NCI-H1417 treated with DMSO at 0.1 percent for 48 hours (cell line): ENCODE measurements at places on chromosomes 3 and 15.

GRCh38 chr15:97806766-97807165, 153.7 kb upstream of the ARRDC4 start:
- no peak for DNase-seq

GRCh38 chr15:81924729-81925128, 121.1 kb downstream of the MEX3B start:
- no peak for DNase-seq

DNA sequence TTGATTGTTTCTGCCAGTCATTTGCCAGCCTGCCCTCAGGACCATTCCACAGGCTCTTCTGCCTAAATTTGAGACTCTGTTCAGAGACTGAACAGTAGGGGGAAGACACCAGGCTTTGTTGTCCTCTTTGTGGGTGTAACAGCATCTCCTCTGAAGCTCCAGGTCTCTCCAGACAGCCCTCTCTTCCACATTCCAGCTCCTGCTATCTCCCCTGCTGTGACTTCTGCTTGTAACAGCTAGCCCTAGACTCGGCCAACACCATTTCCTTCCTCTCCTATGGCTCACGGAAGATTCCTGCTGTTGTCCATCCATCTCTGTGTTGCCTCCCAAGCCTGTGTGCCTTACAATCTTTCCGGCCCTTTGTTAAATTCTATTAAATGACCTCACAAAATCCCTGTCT, 40.2 kb downstream of the SUCLG2 start:
- DNase-seq, result no peak

DNA sequence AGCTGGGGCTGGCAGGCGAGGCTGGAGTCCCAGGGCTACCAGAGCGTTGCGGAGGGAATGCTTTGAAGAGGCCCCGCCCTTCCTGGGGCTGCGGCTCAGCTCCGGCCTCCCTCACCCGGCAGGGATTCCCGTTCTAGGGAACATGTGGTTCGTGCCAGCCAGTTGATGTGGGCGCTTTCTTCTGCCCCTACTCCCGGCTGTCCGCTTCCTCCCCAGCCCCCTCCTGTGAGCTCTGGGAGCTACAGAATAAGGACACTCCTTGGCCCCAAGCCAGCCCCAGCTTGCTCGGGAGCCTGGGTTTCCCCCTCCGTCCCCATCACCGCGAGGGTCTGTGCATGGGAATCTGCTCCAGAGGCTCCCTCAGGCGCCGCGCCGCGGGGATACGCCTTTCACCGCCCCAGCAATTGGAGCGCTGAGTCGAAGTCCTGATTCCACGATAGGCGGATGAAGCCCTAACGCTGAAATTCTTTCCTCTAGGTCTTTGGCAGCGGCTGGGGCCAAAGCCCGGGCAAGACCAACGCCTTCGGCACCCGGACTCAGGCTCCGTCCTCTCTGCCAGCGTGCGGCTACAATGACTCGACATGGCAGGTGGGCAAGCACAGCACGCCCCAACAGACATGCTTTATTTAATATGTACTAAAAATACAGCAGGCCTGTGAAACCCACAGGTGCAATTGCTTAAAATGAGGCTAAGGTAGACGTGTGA, 69.5 kb downstream of the KLF15 start:
- DNase-seq, result no peak

- DNase-seq, result peak; percentile 36
Measured at GRCh38 chr3:104909198-104909597, 457.5 kb upstream of the ALCAM start.

GRCh38 chr15:31396881-31397560, 70.4 kb downstream of the KLF13 start:
- DNase-seq, result peak; percentile 78
